ENCODE measurements at places on chromosomes 5 and 9.

- peak; percentile 42 for DNase-seq
Observed at GRCh38 chr5:41748631-41749030, 121.6 kb downstream of the OXCT1 start.

DNA sequence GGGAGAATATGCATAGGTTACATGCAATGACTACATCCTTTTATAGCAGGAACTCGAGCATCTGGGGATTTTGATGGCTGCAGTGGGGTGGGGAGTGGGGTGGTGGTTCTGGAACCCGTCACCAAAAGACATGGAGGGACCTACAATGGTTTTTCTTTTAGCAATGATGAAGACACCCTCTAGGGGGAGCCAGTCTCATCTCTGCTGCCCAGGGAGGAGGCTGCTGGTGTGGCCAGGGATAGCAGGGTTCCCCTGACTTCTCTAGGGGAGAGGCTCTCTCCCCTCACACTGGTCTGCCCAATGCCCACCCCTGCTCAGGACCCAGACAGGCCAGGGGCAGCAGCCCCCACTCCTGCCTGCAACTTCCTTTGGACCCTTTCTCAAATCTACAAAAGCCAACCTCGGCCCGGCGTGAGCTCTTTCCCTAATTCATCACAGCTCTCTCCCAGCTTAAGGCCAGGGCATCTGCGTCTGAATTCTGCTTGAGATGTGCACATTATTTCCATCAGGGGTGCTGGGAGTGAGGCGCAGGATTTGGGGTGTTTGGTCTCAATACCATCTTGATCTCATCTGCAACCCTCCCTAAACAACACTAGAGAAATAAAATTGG, 73.6 kb upstream of the RETREG1 start:
- DNase-seq = peak; percentile 47

- DNase-seq = no peak
Observed at GRCh38 chr9:131422241-131422792, 28.4 kb downstream of the PRRC2B start.

GRCh38 chr9:5515261-5515650, 4.9 kb downstream of the PDCD1LG2 start:
- DNase-seq = no peak

- DNase-seq = no peak
Observed at GRCh38 chr5:110865400-110866094, 126.7 kb downstream of the SLC25A46 start.

GRCh38 chr5:147920420-147921030, 14.2 kb upstream of the C5orf46 start:
- DNase-seq = no peak

DNA sequence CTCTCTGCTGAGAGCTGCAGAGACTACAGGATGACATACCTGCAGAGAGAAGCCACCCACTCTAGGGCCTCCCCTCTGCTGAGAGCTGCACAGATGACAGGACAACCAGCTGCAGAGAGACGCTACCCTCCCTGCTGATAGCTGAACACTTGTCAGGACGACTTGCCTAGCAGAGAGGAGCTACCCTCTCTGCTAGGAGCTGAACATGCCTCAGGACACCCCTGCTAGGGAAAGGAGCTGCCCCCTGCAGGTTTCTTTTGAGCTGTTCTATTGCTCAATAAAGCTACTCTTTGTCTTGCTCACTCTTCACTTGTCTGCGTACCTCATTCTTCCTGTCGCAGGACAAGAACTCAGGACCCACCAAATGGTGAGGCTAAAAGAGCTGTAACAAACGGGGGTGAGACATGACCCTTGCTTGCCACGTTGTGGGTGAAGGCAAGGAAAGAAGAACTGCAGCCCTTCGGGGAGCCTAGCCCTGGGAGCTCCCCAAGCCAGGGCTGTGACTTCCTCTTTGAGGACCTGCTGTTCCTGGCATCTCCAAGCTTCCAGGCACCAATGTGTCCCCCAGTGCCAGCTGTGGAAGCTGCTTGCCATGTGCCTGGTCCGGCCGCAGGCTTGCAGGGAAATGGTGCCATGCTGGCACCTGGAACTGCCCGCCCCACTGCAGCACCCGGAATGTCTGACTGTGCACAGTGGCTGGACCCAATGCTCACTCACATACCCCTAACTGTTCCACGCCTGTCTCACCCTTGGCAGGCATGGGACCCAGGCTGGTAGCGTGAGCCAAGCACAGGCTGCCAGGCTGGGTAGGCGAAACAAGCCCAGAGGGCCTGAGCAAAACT, 5.1 kb upstream of the TESK1 start:
- DNase-seq = no peak

GRCh38 chr9:108224716-108225115, 631.1 kb downstream of the ACTL7B start:
- DNase-seq = no peak

DNA sequence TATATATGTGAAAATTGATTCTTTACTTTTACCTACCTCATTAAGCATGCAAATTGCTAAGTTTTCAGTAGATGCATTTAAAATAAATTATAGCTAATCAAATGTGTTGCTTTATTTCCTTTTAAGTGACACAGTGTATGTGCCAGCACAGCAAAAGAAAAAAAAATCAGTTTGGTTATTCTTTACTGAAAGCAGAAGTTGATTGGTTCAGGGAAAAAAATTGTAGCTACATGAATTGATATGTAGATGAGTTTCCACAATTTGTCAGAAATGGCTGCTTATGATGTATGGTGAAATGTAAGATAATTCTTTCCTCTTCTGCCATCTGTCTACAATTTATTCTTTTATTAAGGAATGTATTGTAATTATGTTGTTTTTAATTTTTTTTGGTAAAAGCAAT, 57.8 kb downstream of the PARP8 start:
- no peak for DNase-seq

DNA sequence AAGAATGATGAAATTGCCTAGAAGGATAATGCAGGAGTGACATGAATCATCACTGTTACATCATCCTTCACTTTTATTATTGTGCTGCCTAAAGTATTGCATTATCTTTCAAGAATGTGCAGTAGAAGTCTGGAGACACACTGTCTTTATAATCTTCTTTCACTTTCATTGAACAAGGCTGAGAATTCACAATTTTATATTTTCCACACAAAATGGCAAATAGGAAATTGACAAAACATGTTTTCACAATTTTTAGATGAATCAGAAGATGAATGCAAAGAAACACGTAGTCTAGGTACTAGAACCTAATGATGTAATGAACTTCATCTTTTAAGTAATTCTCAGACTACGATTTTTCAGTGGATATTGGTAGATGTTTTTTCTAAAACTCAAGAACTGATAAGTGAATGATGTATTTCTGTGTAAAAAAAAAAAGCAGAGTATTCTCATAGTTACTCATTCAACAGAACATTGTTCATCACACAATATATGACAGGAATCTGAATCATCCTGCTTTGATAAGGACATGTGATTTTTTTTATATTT, 131.5 kb upstream of the GRHPR start:
- DNase-seq = peak; percentile 85

DNA sequence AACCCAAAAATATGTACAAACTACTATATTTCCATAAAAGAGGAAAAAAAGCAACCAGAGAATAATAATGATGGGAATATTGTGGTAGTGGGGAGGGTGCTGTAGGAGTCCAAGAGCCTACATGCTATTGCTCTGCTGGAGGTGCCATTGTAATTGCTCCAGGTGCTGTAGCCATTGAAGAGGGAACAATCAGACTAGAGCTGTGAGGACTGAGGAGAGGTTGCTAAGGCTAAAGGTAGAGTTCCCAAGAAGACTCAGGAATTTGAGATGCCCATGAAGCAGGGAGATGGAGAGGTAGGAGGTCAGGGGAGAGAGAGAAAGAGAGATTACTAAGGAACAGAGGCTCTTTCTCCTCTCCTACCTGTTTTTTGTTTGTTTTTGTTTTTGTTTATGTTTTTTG, 394.0 kb downstream of the DMRTA1 start:
- DNase-seq = no peak

GRCh38 chr5:93717162-93717561, 24.2 kb downstream of the POU5F2 start:
- DNase-seq = peak; percentile 37

DNA sequence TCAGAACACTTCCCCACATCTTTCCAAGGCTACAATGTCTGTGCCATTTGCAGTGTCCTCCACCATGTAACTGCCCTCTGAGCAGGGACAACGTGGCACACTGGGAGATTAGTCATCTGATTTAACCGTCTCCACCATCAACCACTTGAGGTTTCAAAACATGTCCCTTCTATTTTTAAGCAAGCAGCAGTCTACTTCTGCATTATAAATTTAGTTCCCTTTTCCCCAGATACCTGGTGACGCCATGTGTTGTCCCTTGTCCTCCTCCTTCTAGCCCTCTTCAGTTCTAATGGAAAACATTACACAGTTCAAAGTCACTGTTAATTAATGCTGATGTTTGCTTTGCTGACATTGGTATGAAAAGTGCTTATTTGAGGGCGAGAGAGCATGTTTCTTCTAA, 52.8 kb downstream of the ATP10B start:
- DNase-seq = no peak

- peak; percentile 64 for DNase-seq
Observed at GRCh38 chr5:72280581-72281069, 39.4 kb downstream of the MRPS27 start.

DNA sequence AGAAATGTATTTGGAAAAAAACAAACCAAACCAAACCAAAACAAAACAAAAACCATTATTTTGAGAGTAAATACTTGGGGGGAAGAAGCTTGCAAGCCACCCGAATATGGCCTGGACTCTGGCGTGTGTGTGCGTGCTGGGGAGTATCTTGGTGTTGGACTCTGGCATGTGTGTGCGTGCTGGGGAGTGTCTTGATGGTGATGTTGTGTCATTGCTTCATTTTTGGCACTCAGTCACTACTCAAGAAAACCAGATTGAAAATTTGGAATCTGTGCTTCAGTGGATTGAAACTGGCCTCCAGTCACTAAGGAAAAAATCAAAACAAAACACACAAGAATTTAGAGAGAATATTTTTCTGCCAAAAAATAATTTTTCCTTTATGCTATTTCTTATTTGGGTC, 76.1 kb downstream of the ARRDC3 start:
- peak; percentile 59 for DNase-seq

DNA sequence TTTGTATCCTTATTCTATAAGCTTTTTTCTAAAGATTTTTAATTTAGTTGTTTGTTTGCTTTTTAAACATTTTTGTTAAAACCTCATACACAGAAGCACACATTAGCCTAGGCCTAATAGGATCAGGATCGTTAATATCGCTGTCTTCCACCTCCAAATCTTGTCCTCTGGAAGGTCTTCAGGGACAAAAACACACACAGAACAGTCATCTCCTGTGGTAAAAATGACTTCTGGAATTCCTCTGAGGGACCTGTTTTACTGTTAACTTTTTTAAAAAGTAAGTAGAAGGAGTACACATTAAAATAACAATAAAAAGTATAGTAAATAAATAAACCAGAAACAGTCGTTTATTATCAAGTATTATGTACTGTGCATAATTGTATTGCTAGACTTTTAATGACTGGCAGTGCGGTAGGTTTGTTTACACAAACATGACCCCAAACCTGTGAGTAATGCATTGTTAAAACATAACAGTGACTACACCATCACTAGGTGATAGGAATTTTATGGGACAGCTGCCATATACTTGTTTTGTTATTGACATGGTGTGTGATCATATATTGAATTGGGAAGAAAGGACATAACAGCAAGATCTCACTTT, 109.6 kb downstream of the ZCCHC7 start:
- DNase-seq = no peak

GRCh38 chr9:113247640-113248039, 26.3 kb downstream of the SLC31A1 start:
- no peak for DNase-seq

DNA sequence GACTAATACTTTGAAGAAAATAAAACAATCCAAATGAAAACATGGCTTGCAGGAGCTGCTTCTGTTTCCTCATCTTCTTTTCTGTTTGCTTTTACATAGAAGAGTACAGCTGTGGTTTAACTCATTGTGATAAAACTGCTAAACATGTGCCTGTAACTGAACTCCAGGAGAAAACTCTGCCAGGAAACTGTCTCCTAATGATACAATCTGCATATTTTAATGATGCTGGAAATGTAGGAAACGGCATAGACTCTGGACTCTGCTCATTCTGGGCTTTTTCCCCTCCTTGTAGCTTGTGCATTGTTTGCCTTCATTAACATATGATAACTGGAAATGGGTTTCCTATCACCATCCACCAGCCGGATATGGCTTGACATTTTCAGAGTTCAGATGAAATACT, 813.3 kb upstream of the WWC1 start:
- peak; percentile 66 for DNase-seq

DNA sequence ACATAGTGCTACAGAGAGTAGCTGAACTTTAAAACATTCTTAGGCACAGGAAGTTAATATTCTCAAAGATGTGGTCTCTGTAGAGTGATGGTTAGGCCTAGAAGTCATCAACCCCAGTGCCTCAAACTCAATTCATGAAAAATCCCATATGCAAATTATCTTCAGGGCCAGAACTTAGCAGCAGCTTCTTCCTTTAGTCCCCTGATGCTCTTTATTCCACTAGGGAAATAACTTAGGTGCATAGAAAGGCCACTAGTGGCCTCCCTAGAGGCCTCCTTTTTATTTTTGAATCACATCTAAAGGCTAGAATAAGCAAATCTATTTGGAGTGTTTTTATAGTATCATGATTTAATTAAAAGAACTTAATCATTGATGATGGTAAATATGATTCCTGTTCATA, 88.3 kb downstream of the GIN1 start:
- no peak for DNase-seq

DNA sequence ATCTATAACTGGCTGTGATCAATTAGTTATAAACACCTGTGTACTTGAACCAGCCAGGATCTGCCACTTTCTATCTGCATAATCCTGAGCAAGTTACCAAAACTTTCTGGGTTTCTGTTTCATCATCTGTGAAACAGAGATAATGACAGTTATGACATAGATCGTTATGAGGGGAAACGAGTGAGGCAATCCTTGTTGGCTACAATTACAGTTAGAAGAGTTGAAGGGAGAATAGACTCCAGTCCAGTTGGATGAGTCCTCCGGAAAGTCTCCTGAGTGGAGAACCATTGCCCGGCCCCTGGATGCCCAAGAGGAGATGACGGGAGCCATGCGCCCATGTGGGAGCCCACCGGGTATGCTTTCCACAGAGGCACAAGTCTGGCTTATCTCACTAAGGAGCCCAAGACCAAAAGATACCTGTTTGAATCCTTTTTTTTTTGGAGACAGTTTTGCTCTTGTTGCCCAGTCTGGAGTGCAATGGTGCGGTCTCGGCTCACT, 4.5 kb downstream of the PDE6A start:
- DNase-seq = no peak

DNA sequence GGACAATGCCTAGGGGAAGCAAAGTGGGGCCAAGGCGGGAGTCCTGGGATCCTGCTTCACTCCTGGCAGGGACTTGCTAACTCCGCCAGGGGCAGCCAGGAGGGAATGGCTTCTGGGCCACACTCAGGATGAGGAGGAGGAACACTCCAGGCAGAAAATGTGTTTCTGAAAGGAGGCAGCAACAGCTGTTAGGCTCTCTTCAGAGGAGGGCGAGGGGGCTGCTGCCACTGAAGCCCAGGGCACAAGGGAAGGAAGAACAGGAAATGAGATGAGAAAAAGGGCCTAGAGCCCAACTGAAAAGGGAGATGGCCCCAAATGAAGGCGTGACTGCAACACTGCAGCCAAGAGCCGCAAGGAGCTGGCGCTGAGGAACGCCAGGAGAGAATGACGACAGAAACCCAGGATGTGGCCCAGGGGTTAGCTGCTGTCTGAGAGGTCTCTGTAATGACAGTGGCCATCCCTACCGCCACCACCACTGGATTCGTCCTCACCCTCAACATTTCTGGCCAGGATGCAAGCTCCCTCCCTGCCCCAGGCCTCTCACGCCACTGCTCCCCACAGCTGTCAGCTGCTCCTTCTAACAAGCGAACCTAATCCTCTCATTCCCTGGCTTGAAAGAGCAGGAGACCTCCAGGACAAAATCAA, 15.8 kb downstream of the PSMB7 start:
- no peak for DNase-seq
